Adrenal gland (tissue), 19 donors: ENCODE measurements at places on chromosomes 6 and 20. TPM values are rescaled to one million over a fixed set of nuclear protein-coding genes. Genes with fewer than 3 reads are reported as not detected.

B3GAT2 gene
- total RNA-seq, result not detected

BPIFB2 gene
- not detected for total RNA-seq

GGTLC1 gene
- not detected for total RNA-seq

KCNK5 gene
- total RNA-seq, result 57.1 TPM

ZNF217 gene
- 9.9 TPM for total RNA-seq

LHFPL5 gene
- total RNA-seq, result not detected

ZSCAN23 gene
- total RNA-seq, result 3.1 TPM

ABHD16A gene
- total RNA-seq, result 52.2 TPM

ASIP gene
- total RNA-seq, result 1.0 TPM

NPBWR2 gene
- total RNA-seq, result not detected

OR2J2 gene
- not detected for total RNA-seq

STMND1 gene
- not detected for total RNA-seq

KIF25 gene
- total RNA-seq, result not detected

OPRM1 gene
- 1.5 TPM for total RNA-seq

SNX5 gene
- total RNA-seq, result 121 TPM

DNA sequence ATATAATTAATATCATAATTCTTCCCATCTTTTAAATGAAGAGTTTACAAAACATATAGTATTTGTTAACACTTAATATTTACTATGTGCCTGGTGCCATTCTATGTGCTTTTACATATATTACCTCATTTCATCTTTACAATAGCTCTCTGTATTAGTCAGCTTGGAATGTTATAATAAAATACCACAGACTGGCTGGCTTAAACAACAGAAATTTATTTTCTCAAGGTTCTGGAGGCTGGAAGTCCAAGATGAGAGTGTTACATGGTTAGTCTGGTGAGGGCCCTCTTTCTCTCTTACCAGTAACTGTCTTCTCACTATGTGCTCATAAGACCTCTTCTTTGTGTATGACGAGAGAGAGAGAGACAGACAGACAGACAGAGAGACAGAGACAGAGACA, 110.2 kb downstream of the NKAIN2 start:
- H3K4me3 ChIP-seq, result no peak overlapping the region
- no peak for DNase-seq
- no peaks in the 10 kb centered on the region for H3K4me1 ChIP-seq
- H3K27ac ChIP-seq, result no peak overlapping the region
- no peaks in the 10 kb centered on the region for H3K36me3 ChIP-seq

DNA sequence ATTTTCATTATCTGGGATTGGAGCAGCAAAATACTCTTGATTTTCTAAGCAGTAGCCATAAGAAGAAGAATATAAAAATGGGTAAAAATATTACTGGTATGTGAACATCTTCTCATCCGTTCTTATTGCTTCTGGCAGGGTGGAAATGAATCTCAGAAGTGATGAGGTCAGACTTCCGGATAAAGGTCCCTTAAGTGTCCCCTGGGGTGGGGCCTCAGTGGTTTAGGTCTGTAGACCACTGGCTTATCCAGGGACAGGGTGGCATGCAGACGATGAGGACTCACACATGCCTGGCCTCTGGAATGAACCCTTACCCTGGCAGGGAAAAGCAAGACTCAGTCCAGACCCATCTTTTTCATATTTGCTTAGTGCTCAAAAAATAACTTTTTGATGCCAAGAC, 143.3 kb downstream of the UST start:
- H3K36me3 ChIP-seq, result no peaks in the 10 kb centered on the region
- H3K4me3 ChIP-seq, result no peak overlapping the region

- peak overlapping the region; percentile 93 for H3K4me3 ChIP-seq
- H3K36me3 ChIP-seq, result no peaks in the 10 kb centered on the region
- no peaks in the 10 kb centered on the region for H3K4me1 ChIP-seq
- no peaks in the 10 kb centered on the region for H3K27me3 ChIP-seq
- H3K27ac ChIP-seq, result peak overlapping the region; percentile 83
These were observed 454 bp downstream of the L3MBTL3 start for GRCh38 chr6:130018744-130019325.

DNA sequence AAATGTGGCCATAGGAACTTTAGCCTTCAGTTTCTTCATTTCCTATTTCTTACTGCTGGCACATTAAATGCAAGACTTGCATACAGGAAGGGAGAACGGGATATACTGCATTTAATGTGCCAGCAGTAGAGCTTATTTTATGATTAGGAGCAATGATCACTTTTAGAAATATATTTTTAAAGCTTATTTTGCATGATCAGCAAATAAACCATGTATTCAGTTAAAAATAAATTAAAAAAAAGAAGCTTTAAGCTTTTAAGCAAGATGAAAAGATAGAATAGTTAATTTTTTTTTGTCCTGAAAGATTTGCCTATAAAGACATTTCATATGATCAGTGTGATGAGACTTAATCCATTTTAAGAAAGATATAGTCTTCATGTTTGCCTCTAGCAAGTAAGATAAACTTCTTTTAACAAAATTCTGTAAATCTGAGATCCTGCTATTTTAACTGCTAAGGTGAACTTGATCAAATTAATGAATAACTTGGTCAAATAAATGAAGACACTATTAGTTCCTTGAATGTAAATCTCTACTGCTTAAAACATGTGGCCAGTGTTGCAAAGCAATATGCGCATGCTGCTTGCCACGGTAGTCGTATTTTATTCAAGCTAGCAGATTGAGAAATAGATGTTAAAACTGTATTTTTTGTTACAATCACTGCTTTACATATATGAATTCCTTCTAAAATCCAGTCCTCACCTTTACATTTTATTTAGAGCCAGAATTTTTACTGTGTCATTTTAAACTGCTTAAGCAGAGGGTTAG, 36.2 kb upstream of the HCRTR2 start:
- H3K27me3 ChIP-seq, result no peaks in the 10 kb centered on the region
- H3K36me3 ChIP-seq, result no peaks in the 10 kb centered on the region
- no peak overlapping the region for H3K4me3 ChIP-seq
- H3K27ac ChIP-seq, result no peak overlapping the region
- DNase-seq, result no peak
- H3K4me1 ChIP-seq, result no peaks in the 10 kb centered on the region

DNA sequence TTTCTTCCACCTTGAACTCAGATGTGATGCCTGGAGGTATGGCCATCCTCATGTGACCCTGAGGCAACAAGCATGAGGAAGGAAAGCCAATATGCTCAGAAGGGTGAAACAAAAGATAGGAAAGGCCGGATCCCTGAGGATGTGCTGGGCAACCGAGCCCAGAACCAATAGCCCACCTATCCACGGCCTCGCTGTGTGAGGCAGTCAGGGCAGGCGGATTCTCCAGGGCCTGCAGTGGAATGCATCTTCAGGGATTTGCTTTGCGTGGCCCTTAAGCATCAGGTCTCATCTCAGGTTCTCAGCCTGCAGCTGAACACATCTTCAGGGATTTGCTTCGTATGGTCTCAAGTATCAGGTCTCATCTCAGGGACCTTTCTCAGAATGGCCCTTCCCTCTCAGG, 139.8 kb downstream of the ANKRD60 start:
- no peak for DNase-seq
- H3K27ac ChIP-seq, result no peak overlapping the region
- no peak overlapping the region for H3K4me3 ChIP-seq
- no peaks in the 10 kb centered on the region for H3K4me1 ChIP-seq

- H3K27me3 ChIP-seq, result no peaks in the 10 kb centered on the region
- H3K27ac ChIP-seq, result no peak overlapping the region
- H3K36me3 ChIP-seq, result no peaks in the 10 kb centered on the region
- peaks cover 15% of the 10 kb centered on the region for H3K4me1 ChIP-seq
- no peak for DNase-seq
- no peak overlapping the region for H3K4me3 ChIP-seq
These were observed 261.4 kb downstream of the ZNF217 start for GRCh38 chr20:53332022-53332837.

DNA sequence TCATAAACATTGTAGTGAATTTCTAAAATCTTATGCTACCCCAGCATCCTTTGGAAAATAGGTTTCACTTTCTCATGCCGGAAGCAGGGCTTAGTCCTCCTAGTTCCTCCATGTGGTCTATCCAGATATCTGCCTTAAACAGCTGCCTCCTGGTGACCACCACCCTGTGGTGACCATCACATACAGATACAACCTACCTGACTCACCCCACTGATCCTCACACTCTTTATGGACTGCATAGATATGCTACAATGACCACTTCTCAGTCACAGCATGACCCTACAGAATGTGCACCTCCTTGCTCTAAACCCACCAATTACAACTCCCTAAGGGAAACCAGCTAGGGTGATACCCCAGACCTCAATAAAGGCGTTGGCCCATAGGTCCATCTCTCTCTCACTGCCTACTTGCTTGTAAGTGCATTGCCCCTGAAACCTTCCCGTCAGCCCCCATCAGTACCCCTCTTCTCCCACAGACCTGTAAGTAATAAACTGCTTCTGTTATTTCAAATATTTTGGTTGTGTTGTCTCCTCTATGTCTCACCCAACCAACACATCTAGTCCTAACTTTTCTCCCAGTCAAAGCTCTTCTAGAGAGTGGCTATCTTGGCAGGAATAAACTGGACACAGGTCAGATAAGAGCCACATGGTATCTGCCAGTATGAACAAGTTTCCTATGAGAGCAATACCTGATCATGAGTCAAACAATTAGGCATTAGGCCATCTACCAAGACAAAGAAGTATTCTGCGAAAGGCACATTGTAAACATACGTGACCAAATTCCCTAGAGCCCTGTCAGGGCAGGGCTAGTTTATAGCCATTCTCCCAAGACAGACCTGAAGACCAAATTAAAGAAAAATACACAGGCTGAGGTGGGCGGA, 39.4 kb upstream of the PLEKHG1 start:
- no peaks in the 10 kb centered on the region for H3K36me3 ChIP-seq
- H3K27me3 ChIP-seq, result no peaks in the 10 kb centered on the region
- no peak for DNase-seq

GRCh38 chr20:23358563-23358906, 3.4 kb upstream of the GZF1 start:
- peak overlapping the region; percentile 11 for H3K27ac ChIP-seq
- DNase-seq, result no peak
- H3K4me1 ChIP-seq, result peaks cover 20% of the 10 kb centered on the region
- H3K4me3 ChIP-seq, result no peak overlapping the region
- no peaks in the 10 kb centered on the region for H3K36me3 ChIP-seq
- no peaks in the 10 kb centered on the region for H3K27me3 ChIP-seq

GRCh38 chr6:89479897-89480296, 46.9 kb downstream of the ANKRD6 start:
- no peak overlapping the region for H3K27ac ChIP-seq
- H3K4me1 ChIP-seq, result peaks cover 35% of the 10 kb centered on the region
- no peaks in the 10 kb centered on the region for H3K27me3 ChIP-seq
- no peak for DNase-seq

GRCh38 chr20:669573-669972, 6.0 kb downstream of the SCRT2 start:
- no peaks in the 10 kb centered on the region for H3K36me3 ChIP-seq
- H3K27me3 ChIP-seq, result peaks cover 26% of the 10 kb centered on the region
- no peak overlapping the region for H3K27ac ChIP-seq
- no peaks in the 10 kb centered on the region for H3K4me1 ChIP-seq

- peaks cover 28% of the 10 kb centered on the region for H3K36me3 ChIP-seq
- DNase-seq, result peak; percentile 75
- no peaks in the 10 kb centered on the region for H3K27me3 ChIP-seq
- H3K4me3 ChIP-seq, result no peak overlapping the region
- H3K27ac ChIP-seq, result no peak overlapping the region
These were observed 36.9 kb upstream of the FANCE start for GRCh38 chr6:35415065-35415891.

- no peaks in the 10 kb centered on the region for H3K36me3 ChIP-seq
- H3K27me3 ChIP-seq, result no peaks in the 10 kb centered on the region
- DNase-seq, result no peak
- H3K4me1 ChIP-seq, result peaks cover 37% of the 10 kb centered on the region
These were observed 39.8 kb upstream of the ARHGAP18 start for GRCh38 chr6:129749749-129750120.

DNA sequence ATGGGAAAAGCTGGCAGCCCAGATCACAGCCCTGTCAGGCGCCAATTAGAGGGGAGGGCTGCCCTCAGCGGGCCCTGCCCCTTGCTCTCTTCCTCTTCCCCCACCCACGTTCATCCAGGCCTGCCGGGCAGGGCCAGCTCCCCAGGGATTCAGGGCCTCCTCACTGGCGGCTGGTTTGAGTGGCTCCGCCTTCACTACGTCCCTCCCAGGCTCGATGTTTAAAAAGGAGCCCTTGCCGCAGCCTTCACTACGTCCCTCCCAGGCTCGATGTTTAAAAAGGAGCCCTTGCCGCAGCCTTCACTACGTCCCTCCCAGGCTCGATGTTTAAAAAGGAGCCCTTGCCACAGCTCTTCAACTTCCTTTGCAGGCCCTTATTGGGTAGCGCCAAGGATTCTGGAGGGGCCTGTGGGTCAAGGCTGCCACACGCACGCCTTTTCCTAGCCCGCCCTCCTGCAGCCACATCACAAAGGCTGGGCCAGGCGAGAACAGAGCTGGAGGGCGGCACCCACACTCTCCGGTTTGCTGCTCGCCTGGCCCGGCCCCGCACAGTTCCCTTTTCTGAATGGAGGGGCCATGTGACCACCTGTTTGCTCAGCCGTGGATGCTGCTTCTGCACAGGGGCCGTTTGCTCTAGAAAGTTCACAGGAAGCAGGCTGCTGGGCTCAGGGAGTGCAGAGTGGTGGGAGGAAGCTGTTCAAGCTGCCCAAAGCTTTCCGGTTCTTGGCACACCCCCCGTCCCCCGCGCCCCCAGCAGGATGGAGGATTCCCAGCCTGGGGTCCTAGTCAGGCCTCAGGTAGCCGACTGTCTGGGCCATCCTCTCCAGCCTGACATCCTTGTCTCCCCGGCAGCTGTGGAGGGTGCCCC, 1.6 kb downstream of the SLC17A9 start:
- H3K4me3 ChIP-seq, result no peak overlapping the region
- peak; percentile 73 for DNase-seq
- peaks cover 6% of the 10 kb centered on the region for H3K36me3 ChIP-seq

- no peak overlapping the region for H3K4me3 ChIP-seq
- no peaks in the 10 kb centered on the region for H3K36me3 ChIP-seq
- no peaks in the 10 kb centered on the region for H3K27me3 ChIP-seq
- H3K4me1 ChIP-seq, result no peaks in the 10 kb centered on the region
These were observed 56.4 kb downstream of the RIOK1 start for GRCh38 chr6:7445885-7446461.

GRCh38 chr6:111478064-111478476, 4.9 kb downstream of the REV3L start:
- H3K27me3 ChIP-seq, result no peaks in the 10 kb centered on the region
- H3K27ac ChIP-seq, result no peak overlapping the region
- no peak overlapping the region for H3K4me3 ChIP-seq
- DNase-seq, result no peak
- H3K36me3 ChIP-seq, result no peaks in the 10 kb centered on the region
- peaks cover 17% of the 10 kb centered on the region for H3K4me1 ChIP-seq

DNA sequence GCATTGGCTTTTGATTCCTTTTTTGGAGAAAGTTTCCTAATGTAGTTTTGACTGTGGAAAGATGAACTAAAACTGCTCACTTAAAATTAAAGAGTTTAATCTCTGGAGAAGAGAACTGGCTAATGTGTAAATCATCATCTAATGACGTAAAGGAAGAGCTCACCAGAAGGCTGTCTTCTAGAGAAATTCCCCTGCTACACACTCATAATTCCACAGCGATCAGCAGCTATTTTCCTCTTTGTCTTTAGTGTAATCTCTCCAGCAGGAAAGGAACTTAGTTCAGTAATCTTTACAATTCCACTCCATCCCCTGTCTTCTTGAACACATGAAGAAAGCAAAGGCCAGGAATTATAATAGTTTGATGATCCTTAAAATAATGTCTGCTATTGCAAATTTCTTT, 15.8 kb downstream of the SPTLC3 start:
- no peak overlapping the region for H3K27ac ChIP-seq
- H3K4me3 ChIP-seq, result no peak overlapping the region
- no peaks in the 10 kb centered on the region for H3K36me3 ChIP-seq
- H3K27me3 ChIP-seq, result no peaks in the 10 kb centered on the region

- no peaks in the 10 kb centered on the region for H3K36me3 ChIP-seq
- DNase-seq, result peak; percentile 45
- no peaks in the 10 kb centered on the region for H3K4me1 ChIP-seq
- no peaks in the 10 kb centered on the region for H3K27me3 ChIP-seq
These were observed 19.4 kb upstream of the TUBB2A start for GRCh38 chr6:3176562-3177355.
